ENCODE measurements at places on chromosomes 1 and 21. TPM values are rescaled to one million over a fixed set of nuclear protein-coding genes. Genes with fewer than 3 reads are reported as not detected.

Gene PLA2G4A
- polyA plus RNA-seq = 12.7 TPM

Gene PTPRC
- 5.6 TPM for polyA plus RNA-seq

Gene RIPK4
- polyA plus RNA-seq = 14.3 TPM

Gene PLCH2
- 1.8 TPM for polyA plus RNA-seq

Gene TMEM269
- polyA plus RNA-seq = 0.47 TPM

Gene AMY2B
- 38.9 TPM for polyA plus RNA-seq

Gene FOXO6
- polyA plus RNA-seq = 2.4 TPM

Gene VHLL
- polyA plus RNA-seq = not detected

Gene CPLANE2
- 4.2 TPM for polyA plus RNA-seq

Gene SAMD13
- 5.6 TPM for polyA plus RNA-seq

Gene PPIAL4G
- 0.15 TPM for polyA plus RNA-seq

Gene FCGR3B
- 0.93 TPM for polyA plus RNA-seq

Gene SNRNP40
- 66.5 TPM for polyA plus RNA-seq

Gene FMO2
- 0.65 TPM for polyA plus RNA-seq

Gene CFHR3
- 0.35 TPM for polyA plus RNA-seq

Gene C1orf94
- not detected for polyA plus RNA-seq

Gene CXADR
- polyA plus RNA-seq = 43.1 TPM

Gene OR2M3
- polyA plus RNA-seq = 0.04 TPM

Measured in left renal pelvis (tissue), 4 donors.